ENCODE measurements at places on chromosomes 1 and 21.

- no peak for DNase-seq
Measured at GRCh38 chr1:232622378-232622777, 7.6 kb downstream of the SIPA1L2 start.

GRCh38 chr1:208248991-208249696 is 5.0 kb upstream of the PLXNA2 start:
- DNase-seq, result no peak

GRCh38 chr1:32868806-32869455 is 1.8 kb downstream of the FNDC5 start:
- no peak for DNase-seq

GRCh38 chr1:163410073-163410999 is 88.6 kb downstream of the NUF2 start:
- peak; percentile 37 for DNase-seq

- no peak for DNase-seq
Measured at GRCh38 chr1:170262276-170262939, 116.6 kb downstream of the NTMT2 start.

GRCh38 chr1:72140222-72140621 is 142.1 kb downstream of the NEGR1 start:
- DNase-seq, result no peak

GRCh38 chr1:26067432-26067911 is at the start of gene TRIM63:
Gene TRIM63, minus strand, starts transcription at chr1:26067630. Its CDS starts 136 bp downstream, at chr1:26067494.
- no peak for DNase-seq

GRCh38 chr1:68128820-68129219 is 78.4 kb upstream of the DIRAS3 start:
- DNase-seq, result no peak

GRCh38 chr1:4267381-4268261 is 367.5 kb upstream of the C1orf174 start:
- no peak for DNase-seq

GRCh38 chr1:199813198-199813597 is 214.3 kb upstream of the NR5A2 start:
- DNase-seq, result no peak

DNA sequence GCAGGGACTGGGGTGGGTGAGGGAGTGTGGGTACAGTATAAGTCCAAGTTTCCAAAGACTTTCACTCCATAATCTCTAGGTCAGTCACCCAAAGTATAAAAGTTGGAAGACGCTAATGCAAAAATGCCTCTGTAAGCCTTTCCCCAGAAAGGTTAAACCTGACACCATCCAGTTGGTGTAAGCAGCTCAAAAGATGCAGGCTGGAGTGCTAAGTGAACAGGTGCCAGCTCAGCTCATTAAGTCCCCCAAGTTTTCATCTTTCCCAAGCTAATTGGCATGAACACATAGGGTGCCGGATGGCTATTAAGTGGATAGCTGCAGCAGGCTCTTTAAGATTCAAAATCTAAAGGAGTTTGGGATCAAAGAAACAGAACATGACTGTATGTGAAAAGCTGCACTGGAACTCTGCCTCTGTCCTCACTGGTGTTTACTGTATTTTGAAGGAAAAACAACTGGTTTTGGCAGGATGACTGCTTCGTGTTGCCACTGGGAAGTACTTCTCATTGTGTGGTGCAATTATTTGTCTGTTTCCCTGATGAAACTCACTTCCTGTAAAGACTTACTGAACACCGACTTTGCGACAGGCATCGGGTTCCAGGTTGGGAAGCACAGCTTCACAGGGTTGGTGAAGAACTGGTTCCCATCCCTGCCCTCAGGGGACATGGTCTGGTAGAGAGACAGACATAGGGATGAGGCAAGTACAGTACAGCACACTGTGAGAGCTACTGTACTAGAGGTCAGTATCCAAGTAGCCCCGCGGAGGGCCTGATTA is 152.7 kb downstream of the DAB1 start:
- DNase-seq, result no peak

DNA sequence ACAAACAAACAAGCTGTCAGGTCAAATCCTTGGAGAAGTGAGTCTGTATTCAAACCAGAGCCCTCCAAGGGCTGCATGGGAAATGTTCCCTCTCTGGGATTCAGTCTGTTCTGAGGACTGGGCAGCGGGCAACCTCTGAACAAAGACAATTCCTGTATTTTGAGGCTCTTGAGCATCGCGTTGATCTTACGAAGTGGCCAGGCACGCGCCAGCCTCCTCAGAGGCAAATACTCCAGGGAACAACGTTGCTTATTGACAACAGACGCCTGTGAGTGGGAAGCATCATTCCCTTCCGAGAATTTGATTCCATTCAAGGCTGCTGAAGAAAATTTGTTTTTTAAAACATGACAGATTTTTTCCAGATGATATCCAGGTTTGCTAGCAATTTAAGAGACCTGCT is 20.0 kb upstream of the TACSTD2 start:
- no peak for DNase-seq

DNA sequence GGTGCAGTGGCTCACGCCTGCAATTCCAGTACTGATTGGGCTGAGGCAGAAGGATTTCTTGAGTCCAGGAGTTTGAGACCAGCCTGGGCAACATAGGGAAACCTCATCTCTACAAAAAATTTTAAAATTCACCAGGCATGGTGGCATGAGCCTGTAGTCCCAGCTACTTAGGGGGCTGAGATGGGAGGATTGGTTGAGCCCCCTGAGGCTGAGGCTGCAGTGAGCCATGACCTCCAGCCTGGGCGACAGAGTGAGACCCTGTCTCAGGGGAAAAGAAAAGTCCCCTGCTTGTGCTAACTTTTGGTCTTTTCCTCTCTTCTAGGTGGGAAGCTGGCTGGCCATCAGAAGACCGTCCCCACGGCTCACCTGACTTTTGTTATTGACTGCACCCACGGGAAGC is 1.6 kb downstream of the SRARP start:
- no peak for DNase-seq

DNA sequence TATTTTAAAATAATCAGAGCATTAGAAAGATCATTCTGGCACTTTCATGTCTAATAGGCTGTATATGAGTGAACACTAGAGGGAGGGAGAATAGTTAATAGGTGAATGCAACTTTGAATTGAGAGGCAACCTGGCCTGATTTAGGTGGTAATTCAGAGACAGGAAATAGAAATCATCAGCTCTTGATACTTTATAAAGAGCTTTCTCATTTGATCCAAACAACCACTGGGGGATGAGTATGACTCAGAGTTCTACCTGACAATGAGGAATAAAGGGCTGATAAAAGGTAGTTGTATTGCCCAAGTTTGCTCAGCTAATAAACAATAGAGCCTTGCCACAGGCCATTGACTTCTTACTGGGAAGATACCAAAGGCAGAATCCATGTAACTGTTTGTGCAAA is 5.2 kb upstream of the FAM89A start:
- DNase-seq, result no peak

- DNase-seq, result no peak
Measured at GRCh38 chr1:14674030-14674429, 75.5 kb downstream of the KAZN start.

DNA sequence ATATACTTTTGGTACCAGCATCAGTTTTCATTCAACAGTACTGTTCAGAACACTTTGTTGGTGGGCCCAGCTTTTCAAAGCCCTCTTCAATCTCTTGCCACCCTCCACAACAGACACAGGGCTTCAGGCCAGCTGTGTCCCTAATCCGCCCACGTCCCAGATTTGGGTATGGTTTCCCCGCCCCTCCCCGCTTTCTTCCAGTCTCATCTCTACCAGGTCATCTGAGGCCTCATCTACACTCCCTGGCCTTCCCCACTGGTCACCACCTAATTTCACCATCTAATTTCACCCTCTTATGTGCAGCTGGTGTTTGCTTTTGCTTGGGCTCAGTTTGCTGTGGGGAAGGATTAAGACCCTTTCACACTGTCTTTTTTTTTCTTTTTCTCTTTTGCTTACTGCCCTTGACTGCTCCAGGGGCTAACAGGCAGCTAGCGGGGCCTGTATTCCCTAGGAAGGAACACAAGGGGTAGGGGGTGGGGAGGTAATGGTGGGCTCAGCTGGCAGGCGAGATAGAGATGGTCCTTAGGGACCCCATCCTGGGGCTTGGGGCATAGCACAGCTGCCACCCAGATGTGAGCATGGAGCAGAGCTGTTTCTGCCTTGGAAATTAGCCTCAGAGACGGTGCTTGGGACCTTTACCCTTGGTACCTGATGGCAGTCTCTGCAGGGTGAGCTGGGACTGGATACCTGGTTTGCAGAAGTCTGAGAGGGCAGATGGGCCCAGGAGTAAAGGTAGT is 3.8 kb upstream of the EPB41 start:
- DNase-seq, result no peak

DNA sequence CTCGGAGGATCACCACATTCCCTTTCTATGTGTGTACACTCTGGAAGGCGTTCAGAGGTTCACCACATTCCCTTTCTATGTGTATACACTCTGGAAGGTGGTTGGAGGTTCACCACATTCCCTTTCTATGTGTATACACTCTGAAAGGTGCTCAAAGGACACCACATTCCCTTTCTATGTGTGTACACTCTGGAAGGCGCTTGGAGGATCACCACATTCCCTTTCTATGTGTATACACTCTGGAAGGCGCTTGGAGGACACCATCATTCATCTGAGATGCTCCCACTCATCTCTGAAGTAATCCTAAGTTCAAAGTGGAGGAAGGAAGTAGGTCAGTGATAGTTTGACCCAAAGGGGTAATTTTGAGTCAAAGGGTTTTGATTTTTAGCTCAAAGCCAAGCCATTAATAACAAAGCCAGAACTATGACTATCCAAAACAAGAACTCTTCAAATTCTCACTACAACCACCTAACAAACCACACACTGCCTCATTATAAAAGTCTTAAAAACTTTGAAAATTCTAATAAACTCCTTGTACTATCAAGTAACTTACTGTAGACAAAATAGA is 32.9 kb downstream of the NRIP1 start:
- DNase-seq, result no peak

GRCh38 chr1:59356627-59357026 is 59.7 kb downstream of the FGGY start:
- DNase-seq, result no peak

GRCh38 chr1:98733782-98734112 is 72.2 kb downstream of the SNX7 start:
- DNase-seq, result no peak

- DNase-seq, result no peak
Measured at GRCh38 chr1:36766481-36766880, 267.8 kb downstream of the GRIK3 start.

DNA sequence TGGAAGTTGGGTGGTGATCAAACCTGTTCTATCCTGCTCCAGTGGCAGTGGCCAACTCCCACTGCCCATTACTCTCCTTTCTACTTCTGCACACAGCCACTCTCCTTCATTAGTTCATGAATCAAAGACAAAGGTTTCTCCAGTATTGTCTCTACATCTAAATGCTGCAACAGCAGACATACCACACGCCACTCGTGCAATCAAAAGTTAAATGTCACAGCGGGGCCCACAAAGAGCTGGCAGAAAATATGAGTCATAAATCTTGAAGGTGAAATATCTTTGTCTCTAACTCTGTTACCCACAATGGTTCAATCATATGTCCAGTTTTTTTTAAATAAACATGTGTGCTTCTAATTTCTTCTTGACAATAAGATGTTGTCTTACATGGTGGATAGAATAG is 13.3 kb downstream of the APCS start:
- DNase-seq, result no peak

GRCh38 chr1:236039740-236040685 is 24.9 kb downstream of the NID1 start:
- peak; percentile 80 for DNase-seq

All from HuH-7 (cell line).